ENCODE measurements at places on chromosomes 12 and 14.
A peak's percentile ranks its signal among the peaks of the same experiment; 100 is the strongest.

DNA sequence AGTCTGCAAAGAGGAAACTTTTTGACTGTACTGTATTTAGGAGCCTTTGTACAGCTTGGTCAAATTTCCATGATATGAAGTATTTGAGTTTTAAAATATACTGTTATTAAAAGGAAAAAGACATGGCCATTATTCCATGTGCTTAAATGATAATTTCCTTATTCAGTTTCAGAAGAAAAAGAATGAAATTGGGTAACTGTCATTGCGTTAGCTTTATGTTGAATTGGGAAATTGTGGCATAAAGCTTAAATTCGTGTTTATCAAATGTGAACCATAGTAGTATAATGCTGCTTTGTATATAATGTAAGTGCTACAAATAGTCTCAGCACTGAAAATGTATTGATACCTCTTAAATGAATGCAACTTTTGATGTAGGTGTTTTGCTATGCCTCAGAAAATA lies 64.9 kb downstream of the ETNK1 start:
- DNase-seq = no peak

DNA sequence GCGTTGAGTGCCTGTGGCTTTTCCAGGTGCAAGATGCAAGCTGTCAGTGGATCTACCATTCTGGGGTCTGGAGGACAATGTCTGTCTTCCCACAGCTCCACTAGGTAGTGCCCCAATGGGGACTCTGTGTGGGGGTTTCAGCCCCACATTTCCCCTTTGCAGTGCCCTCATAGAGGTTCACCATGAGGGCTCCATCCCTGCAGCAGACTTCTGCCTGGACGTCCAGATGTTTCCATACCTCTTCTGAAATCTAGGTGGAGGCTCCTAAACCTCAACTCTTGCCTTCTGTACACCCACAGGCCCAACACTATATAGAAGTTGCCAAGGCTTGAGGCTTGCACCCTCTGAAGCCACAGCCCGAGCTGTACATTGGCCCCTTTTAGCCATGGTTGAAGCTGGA lies 52.9 kb downstream of the PRKCH start:
- DNase-seq = no peak

GRCh38 chr14:68513838-68514607 lies 278.8 kb downstream of the ZFP36L1 start:
- DNase-seq = peak; percentile 54

GRCh38 chr14:104477117-104477623 lies 102.4 kb upstream of the C14orf180 start:
- no peak for DNase-seq

- DNase-seq = no peak
Measured at GRCh38 chr12:122875590-122876220, 20.2 kb downstream of the VPS37B start.

- DNase-seq = no peak
Measured at GRCh38 chr12:50354908-50355307, 41.5 kb downstream of the FAM186A start.

GRCh38 chr12:70451528-70451927 lies 85.4 kb downstream of the KCNMB4 start:
- no peak for DNase-seq

- no peak for DNase-seq
Measured at GRCh38 chr12:103801709-103802585, 39.1 kb downstream of the NT5DC3 start.

- DNase-seq = no peak
Measured at GRCh38 chr14:101286271-101287018, 274.9 kb upstream of the DIO3 start.

GRCh38 chr12:26817183-26817591 lies 15.8 kb downstream of the ITPR2 start:
- no peak for DNase-seq

GRCh38 chr14:58901826-58902225 lies 264.1 kb downstream of the DACT1 start:
- DNase-seq = no peak

GRCh38 chr12:111068290-111068689 lies 147.9 kb upstream of the MYL2 start:
- no peak for DNase-seq

- DNase-seq = no peak
Measured at GRCh38 chr12:129101404-129101803, 248.1 kb downstream of the GLT1D1 start.

- no peak for DNase-seq
Measured at GRCh38 chr12:64521833-64522232, 69.9 kb downstream of the TBK1 start.

DNA sequence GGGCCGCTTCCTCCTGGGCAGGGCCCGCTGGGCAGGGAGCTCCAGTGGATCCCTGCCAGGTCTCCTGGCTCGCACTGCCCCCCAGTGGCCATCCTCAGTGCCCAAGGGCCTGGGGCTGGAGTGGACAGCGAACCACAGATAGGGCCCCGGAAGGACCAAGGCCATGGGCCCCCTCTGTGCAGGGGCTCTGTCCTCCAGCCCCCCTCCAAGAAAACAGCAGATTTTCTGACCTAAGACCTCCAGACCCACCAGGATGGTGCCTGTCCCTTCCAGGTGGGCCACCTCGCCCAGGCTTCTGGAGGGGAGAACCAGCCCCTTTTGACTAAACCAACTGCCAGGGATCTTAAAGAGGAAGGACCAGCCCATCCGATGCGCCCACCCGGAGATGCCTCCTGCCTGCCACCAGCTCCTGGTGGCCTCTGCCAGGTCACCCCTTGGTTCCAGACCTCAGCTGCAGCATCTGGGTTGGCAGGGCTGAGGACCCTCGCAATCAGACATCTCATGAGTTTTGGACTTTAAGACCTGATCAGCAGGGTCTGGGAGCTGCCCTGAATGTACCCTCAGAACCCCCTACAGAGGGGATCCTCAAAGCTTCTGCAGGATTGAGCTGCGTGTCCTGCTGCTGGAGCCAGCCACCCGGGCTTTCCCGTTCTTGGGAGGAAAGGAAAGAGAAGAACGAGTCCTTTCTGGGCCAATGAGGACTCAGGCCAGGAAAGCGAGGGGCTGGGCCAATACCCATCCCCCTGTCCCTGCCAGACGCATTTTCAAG lies 325.8 kb upstream of the DIO3 start:
- peak; percentile 17 for DNase-seq

GRCh38 chr12:130097798-130098255 lies 64.4 kb upstream of the FZD10 start:
- DNase-seq = no peak

DNA sequence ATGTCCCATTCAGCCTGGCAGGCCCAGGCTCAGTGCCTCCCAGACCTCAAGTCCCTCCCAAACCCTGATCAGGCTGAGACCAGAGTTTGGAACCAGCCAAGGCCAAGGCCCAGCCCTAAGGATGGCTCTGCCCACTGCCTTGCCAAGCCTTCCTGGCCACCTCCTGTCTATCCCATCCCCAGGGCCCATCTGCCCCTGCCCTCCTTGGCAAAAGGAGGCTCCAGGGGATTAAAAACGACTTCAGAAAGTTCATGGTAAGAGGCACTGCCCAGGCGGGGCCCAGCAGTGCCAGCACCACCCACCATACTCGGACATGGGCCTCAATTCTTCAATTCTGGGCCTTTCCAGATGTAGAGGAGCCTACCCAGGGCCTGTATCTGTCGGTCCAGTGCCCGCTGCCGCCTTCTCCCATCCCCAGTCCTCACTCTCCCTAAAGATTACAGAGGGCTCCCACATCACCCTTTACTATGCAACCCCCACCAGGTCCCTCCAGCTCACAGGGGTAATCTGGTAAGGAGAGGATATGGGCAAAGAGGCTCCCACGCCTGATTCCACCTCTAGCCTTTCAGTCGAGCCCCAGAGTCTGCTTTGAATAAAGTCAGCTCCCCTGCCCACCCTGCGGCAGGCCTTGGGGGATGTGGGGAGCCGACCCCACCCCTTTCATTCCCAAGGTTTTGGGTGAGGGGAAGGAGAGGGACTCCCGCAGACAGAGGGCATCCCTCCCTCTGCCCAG lies 932 bp downstream of the ADCY6 start:
- no peak for DNase-seq

GRCh38 chr14:101120641-101121507 lies 217.4 kb upstream of the RTL1 start:
- DNase-seq = no peak

DNA sequence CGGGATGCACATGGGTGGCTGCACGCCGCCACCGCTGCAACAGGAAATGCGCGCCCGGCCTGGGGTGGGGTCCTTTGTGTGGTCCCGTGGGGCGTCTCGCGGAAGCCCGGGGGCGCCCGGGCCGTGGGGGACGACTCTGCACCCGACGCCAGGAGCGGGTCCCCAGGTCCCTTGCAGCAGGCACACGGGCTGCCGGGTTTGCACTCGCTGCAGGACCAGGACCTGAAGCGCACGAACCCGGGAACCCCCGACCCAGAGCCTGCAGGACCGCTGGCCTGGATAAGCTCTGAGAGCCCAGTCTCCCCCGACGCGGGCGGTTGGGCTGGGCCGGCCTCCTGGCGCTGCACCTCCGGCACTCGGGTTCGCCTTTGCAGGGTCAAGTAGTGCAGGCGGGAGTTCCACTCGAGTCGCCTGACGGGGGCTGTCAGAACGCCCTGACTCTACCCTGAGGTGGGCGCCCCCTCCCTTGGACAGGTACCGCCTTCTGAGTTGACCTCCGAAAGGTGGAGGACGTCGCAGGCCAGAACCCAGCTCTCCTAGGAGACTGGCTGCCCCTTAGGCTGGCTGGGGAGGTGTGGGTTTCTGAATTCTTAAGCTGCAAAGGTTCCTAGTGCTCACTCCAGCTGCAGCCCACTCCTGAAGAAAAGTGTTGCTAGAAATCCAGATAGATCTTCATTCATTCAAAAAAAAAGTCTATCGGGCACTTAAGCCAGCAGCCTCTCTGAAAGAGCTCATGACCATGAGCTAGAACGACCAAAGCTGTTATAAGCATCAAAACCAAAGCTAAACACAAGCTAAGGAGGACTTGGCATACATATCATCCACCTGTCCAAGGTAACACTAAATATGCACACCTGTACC lies 68.0 kb downstream of the RNF34 start:
- no peak for DNase-seq

DNA sequence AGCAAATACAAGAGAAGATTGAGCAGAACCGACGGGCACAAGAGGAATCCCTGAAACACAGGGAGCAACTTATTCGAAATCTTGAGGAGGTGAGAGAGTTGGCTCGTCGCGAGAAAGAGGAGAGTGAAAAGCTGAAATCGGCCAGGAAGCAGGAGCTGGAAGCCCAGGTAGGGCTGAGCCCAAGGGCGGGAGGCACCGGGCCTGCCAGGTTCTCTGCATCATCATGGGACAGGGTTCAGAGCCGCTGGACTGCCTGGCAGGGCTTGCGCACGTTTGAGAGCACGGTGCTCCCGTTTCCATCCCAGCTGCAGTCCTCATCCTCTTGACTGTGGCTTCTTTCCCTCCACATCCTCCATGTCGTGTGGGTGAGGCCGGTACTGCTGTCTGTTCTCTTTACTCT lies 14.4 kb downstream of the TCHP start:
- DNase-seq = no peak

DNA sequence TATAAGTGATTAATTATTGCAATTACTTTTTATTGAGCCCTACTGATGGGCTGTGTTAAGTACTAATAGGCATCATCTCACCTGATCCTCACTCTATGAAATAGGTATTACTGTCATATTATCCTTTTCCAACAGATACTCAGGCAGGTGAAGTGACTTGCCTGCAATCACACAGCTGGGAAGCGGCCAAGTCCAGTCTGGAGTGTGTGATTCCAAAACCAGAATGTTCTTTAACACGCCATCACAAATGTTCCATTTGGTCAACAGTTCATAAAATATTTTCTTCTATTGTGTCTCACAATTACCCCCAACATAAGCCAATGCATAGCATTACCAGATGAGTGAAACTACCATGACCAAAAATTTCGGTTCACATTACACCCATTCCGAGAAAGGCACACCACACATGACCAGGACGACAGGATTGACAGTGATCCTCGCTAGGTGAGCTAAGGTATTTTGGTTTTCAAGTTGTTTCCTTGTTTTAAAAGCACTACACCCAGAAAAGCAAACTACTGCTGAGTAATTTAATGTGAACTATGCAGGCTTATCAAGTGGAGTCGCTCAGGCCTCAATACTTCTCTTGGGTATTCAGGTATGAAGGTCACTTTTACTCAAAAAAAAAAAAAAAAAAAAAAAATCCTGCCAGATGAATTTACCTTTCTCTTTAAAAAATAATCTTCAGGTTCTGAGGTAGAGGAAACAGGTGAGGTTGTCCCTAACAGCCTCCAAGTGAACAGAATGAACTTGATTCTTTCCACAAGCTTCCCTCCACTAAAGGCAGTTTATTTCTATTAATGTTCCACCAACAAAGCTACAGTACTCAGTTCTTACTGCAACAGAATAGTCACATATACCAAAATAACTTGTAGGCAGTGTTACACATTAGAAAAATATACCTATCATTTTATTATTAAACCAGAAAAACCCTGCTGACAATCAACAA lies 2.4 kb downstream of the VPS37B start:
- no peak for DNase-seq

GRCh38 chr12:101566318-101566717 lies 28.5 kb upstream of the MYBPC1 start:
- DNase-seq = no peak

GRCh38 chr12:74535536-74535935 lies 2.1 kb upstream of the ATXN7L3B start:
- DNase-seq = no peak

DNA sequence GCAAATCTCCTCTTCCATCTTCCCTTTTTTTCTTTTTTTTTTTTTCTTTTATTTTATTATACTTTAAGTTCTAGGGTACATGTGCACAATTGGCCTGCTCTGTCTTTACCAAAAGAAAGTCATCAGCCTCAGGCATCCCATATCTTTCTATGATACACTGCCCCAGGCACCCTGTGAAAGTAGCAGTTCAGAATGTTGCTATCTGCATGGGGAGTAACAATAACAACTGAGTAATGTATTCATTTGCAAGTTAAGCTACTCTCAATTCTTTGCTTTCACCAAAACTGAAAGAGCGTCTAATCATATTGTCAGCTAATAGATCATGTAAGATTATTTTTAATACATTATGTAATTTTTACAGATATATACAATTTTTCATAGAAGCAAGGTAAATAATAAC lies 13.5 kb upstream of the GCH1 start:
- no peak for DNase-seq

DNA sequence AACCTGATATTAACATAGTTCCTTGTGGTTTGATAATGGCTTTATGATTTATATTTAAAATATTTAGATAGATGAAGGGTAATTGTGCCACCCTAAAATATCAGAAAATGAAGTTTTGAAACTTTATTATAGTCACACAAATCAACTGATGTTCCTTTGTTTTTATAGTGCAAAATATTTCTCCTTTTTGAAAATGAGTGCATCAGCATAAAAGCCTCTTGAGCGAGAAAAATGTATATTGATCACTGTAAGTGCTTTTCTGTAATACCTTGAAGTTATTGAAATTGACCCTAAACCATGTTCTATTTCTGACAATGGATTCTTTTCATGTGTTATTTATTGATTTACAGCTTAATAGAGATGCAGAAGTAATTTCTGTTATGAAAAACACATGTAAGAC lies 35.0 kb downstream of the LRFN5 start:
- DNase-seq = no peak

GRCh38 chr12:30877105-30877875 lies 49.3 kb upstream of the TSPAN11 start:
- no peak for DNase-seq

GRCh38 chr12:85156569-85156968 lies 120.4 kb downstream of the LRRIQ1 start:
- no peak for DNase-seq

- DNase-seq = no peak
Measured at GRCh38 chr12:52070185-52070925, 577 bp downstream of the ATG101 start.

Measured in GM18507 (cell line).